Activated naive CD4-positive, alpha-beta T cell treated with Interleukin-2 at 50 U/mL for 16 hours (primary cell): ENCODE measurements at places on chromosomes 6 and 20.

DNA sequence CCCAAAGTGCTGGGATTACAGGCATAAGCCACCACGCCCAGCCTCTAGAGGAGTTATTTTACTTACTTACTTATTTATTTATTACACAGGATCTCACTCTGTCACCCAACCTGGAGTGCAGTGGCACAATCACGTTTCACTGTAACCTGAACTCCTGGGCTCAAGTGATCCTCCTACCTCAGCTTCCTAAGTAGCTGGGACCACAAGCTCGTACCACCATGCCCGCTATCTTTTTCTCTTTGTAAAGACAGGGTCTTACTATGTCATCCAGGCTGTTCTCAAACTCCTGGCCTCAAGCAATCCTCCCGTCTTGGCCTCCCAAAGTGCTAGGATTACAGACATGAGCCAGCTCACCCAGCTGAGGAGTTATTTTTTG is 1.6 kb upstream of the TRIB3 start:
- DNase-seq, result no peak

DNA sequence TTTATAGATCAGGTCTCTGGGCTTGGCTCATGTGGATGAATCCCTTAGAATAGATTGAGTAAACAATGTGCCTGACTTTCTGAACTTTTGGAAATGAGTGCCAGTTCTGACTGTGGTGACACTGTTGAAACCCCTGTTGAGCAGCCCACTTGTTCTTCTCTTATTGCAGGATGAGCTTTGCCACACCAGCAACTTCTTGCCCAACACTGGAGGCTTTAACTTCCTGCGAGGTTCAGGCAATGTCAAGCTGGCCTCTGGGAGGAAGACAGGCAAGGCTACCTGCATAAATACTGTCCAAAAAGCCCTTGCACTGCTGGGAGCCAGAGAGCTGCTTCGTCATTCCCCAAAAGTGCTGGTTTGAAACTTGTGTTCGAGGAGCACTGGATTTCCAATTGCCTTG is 32.8 kb upstream of the SMIM8 start:
- DNase-seq, result no peak

GRCh38 chr20:37681384-37682112 is 12.3 kb upstream of the CTNNBL1 start:
- DNase-seq, result no peak

GRCh38 chr6:46906776-46907175 is 15.0 kb downstream of the ADGRF5 start:
- DNase-seq, result no peak

- no peak for DNase-seq
These were observed 29.7 kb downstream of the SPDEF start for GRCh38 chr6:34526241-34526972.

DNA sequence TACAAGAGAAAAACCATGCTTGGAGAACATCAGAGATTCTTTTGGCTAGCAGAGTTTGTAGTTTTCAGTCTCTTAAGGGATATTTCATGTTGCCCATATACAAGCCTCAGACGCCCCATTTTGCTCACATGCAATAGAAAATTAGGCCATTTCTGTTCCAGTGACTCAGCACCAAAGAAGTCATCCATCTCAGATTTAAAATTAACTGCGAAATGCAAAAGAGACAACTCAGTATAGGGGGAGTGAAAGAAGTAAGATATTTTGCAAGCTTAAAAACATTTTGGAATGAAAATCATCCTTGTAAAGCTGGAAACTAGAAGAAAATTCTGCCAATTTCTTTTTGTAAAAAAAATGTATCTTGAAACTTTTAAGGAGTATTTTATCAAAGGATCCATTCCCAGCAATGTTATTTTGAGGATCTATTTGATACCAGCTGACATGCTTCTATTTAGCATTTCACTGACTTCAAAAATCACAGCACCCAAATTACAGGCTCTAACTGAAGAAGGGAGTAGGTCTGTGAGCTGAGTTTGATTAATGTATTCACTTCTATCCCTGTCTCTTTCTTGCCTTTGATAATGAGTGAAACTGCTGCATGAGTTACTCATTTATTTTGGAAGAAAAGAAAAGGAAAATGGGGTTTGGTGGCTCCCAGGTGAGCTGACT is 223.7 kb upstream of the SULF2 start:
- DNase-seq, result no peak
